ENCODE measurements at places on chromosomes 11 and 22.

DNA sequence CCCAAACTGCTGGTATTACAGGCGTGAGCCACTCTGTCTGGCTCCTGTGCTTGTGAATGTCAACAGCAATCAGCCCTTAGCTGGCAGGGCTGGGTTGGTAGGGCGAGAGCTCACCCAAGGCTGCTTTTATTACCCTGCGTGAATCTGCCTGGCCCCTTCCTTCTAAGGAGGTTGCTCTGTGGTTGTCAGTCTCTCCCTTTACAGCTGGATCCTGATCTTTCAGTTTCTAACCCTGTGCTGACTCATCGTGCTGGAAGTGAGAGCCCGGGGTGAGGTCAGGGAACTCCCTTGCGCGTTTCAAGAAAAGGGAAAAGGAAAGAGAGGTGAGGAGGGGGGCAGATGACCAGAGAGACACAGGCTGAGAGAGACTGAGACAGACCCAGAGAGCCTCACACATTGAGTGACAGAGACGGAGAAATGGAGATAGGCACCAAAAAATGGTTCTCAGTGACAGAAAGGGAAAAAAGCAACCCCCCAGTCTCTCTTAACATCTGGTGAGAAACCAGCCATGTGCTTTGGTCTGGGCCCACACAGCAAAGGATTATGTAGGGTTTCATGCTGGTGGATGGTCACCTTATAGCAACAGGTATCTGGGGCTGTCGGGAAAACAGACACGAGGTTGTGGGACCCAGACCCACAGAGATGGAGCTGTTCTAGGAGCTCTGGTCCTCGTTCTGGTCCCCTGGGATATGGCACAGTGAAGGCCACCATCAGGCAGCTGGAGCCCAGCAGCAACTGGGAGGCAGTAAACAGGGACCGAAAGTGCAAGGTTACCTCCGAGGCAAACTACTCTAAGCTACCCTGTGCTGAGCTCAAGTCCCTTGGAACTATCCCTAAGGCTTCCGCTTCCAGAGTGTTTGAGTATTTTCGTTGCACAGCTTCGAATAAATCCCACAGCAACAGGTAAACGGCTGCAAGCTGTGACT is 2.5 kb downstream of the TCN2 start:
- no peak overlapping the region for H3K4me3 ChIP-seq
- H3K27me3 ChIP-seq: no peaks in the 10 kb centered on the region
- H3K36me3 ChIP-seq: no peaks in the 10 kb centered on the region
- H3K27ac ChIP-seq: peak overlapping the region; percentile 77
- DNase-seq: no peak

GRCh38 chr11:35250621-35251020 is 111.7 kb downstream of the CD44 start:
- no peaks in the 10 kb centered on the region for H3K4me1 ChIP-seq
- no peak for DNase-seq
- H3K36me3 ChIP-seq: no peaks in the 10 kb centered on the region
- peaks cover 4% of the 10 kb centered on the region for H3K27me3 ChIP-seq
- no peak overlapping the region for H3K4me3 ChIP-seq

GRCh38 chr11:97972731-97973130 is 1048.0 kb upstream of the CNTN5 start:
- DNase-seq: no peak
- H3K4me1 ChIP-seq: no peaks in the 10 kb centered on the region
- no peak overlapping the region for H3K27ac ChIP-seq
- H3K27me3 ChIP-seq: no peaks in the 10 kb centered on the region

- H3K4me3 ChIP-seq: no peak overlapping the region
- no peaks in the 10 kb centered on the region for H3K36me3 ChIP-seq
- no peaks in the 10 kb centered on the region for H3K4me1 ChIP-seq
- DNase-seq: no peak
- no peak overlapping the region for H3K27ac ChIP-seq
- no peaks in the 10 kb centered on the region for H3K27me3 ChIP-seq
Measured at GRCh38 chr11:21948876-21949275, 244.0 kb upstream of the ANO5 start.

GRCh38 chr11:103844327-103845215 is 191.9 kb upstream of the DDI1 start:
- no peaks in the 10 kb centered on the region for H3K36me3 ChIP-seq
- H3K27ac ChIP-seq: no peak overlapping the region
- H3K27me3 ChIP-seq: no peaks in the 10 kb centered on the region
- no peak for DNase-seq
- no peaks in the 10 kb centered on the region for H3K4me1 ChIP-seq

DNA sequence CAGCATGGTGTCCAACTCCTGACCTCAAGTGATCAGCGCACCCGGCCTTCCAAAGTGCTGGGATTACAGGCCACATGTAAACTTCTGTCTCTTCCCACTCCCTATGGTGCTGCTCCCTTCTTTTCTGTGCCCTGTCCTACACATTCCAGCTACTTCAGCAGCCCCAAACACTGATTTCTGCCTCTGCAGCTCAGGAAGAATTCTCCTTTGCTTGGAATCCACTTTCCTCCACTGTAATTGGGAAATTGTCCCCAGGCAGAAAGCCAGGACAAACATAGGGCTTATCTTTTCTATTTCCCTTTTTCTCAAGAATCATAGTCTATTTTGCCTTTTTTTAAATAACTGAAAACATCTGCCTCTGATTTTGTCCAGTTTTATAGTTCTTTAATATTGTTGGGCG is 21.3 kb upstream of the DRG1 start:
- no peak overlapping the region for H3K4me3 ChIP-seq
- H3K4me1 ChIP-seq: no peaks in the 10 kb centered on the region
- no peak overlapping the region for H3K27ac ChIP-seq
- H3K27me3 ChIP-seq: no peaks in the 10 kb centered on the region
- H3K36me3 ChIP-seq: no peaks in the 10 kb centered on the region

DNA sequence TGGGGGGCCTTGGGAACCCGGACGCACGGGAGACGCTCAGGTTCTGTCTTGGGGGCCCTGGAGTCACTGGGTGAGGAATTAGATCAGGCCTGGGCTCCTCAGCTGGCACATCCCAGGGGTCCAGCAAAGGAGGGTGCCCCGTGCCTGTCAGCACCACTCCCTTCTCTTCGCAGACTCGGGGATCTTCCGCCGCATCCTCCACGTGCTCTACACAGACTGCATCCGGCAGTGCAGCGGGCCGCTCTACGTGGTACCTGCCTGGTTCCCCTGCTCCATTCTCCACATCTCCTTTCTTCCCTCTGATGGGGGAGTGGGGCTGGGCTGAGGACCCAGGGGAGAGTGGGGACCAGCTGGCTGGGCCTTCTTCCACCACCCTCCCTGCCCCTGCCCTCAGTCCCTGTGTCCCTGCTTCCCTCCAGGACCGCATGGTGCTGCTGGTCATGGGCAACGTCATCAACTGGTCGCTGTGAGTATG is 6.7 kb upstream of the TAGLN start:
- no peaks in the 10 kb centered on the region for H3K4me1 ChIP-seq
- no peak for DNase-seq
- no peaks in the 10 kb centered on the region for H3K27me3 ChIP-seq
- peaks cover 33% of the 10 kb centered on the region for H3K36me3 ChIP-seq
- no peak overlapping the region for H3K27ac ChIP-seq
- no peak overlapping the region for H3K4me3 ChIP-seq

DNA sequence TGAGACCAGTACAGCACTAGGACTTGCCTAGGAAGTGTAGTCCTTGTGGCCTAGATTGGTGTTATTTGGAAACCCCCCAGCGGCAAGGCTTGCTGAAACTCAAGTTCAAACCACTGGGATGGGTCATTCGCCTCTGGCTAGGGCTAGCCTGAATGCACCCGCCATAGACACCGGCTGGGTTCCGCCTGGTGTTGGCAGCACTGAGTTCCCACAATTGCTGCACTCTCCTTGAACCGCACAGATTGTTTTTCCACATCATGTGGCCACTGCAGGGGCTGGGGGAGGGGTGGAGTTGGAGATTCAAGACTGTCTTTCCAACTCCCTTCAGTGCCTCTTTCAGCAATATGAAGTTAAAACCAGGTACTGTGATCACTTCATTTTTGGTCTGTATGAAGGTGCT is 43.1 kb downstream of the CCDC73 start:
- no peak overlapping the region for H3K27ac ChIP-seq
- no peaks in the 10 kb centered on the region for H3K4me1 ChIP-seq
- no peak for DNase-seq
- H3K4me3 ChIP-seq: no peak overlapping the region
- H3K27me3 ChIP-seq: no peaks in the 10 kb centered on the region
- H3K36me3 ChIP-seq: no peaks in the 10 kb centered on the region

DNA sequence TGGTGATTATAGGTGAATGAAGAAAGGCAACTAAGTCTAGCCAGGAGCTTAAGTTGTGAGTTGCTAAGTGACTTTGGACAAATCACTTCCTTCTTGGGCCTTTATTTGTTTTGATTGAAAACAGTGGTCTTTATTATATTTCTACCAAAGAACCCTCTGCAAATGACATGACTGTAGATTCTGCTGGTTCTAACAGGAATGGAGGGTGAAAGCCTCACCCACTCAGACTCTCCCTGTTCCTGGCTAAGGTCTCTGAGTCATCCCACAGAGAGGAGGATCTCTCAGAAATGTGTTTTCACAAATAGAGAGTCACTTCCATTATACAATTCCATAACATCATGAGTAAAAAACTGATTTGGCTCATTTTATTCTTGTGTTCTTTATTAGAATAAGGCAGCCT is 583.9 kb upstream of the LRRC4C start:
- H3K4me1 ChIP-seq: no peaks in the 10 kb centered on the region
- no peak overlapping the region for H3K4me3 ChIP-seq

DNA sequence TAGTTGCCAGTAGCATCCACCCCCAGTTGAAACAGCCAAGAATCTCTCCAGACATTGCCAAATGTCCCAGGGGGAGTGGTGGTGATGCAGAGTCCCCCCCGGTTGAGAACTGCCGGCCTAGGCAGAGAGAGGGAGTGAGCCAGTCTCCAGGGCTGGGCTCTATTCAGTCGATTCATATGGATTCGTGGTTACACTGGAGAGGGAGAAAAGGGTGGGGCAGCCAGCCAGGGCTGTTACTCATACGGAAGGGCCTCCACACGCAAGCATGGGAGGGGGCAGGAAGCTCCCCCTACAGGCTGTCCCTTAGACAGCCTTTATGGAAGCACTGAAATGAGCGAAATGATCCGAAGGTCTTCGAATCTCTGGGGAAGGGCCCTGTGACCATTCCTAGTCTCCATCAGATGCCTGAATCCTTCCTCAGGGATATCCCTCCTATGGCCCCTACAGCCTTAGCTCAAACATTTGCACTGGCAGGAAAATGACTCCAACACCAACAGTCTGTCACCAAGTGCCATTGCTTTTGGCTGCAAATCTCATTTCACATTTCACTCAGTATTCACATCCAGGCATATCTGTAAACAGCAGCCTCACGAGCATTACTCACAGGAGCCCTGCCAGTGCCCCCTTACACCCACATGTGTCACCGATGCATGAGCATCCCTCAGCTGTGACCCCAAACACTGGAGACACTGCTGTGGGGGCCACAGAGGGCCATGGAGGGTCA is 18.4 kb upstream of the TLCD5 start:
- no peaks in the 10 kb centered on the region for H3K36me3 ChIP-seq
- H3K4me1 ChIP-seq: peaks cover 28% of the 10 kb centered on the region
- no peaks in the 10 kb centered on the region for H3K27me3 ChIP-seq
- no peak for DNase-seq

GRCh38 chr11:27698872-27699241 is 1.4 kb downstream of the BDNF start:
- H3K27ac ChIP-seq: no peak overlapping the region
- no peaks in the 10 kb centered on the region for H3K36me3 ChIP-seq
- peaks cover 21% of the 10 kb centered on the region for H3K4me1 ChIP-seq
- H3K27me3 ChIP-seq: peaks cover 14% of the 10 kb centered on the region

- H3K4me3 ChIP-seq: no peak overlapping the region
- H3K27ac ChIP-seq: no peak overlapping the region
- DNase-seq: no peak
Measured at GRCh38 chr22:25569983-25570382, 5.5 kb downstream of the GRK3 start.

GRCh38 chr22:36347094-36347493 is 40.7 kb downstream of the MYH9 start:
- peak overlapping the region; percentile 63 for H3K27ac ChIP-seq
- no peak overlapping the region for H3K4me3 ChIP-seq
- DNase-seq: no peak
- H3K4me1 ChIP-seq: peaks cover 76% of the 10 kb centered on the region
- H3K36me3 ChIP-seq: peaks cover 48% of the 10 kb centered on the region

DNA sequence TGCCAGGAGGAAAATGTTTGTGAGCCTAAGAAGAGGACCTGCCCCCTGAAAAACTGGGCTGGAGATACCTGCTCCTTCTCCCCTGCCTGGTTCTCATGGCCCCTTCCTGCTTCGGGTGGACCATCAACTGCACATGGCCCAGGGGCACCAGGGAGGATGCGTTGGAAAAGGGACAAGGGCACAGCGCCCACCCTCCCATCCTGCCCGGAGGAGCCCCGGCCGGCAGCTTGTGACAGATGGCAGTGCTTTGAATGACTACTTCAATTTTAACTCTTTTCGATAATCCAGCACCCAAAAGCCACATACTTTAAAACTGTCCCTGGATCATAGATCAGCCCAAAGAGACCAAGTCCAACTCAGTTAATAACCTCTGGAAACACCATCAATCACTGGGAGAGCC is 135.8 kb upstream of the NECTIN1 start:
- peaks cover 36% of the 10 kb centered on the region for H3K27me3 ChIP-seq
- H3K27ac ChIP-seq: no peak overlapping the region
- DNase-seq: no peak
- H3K4me1 ChIP-seq: peaks cover 34% of the 10 kb centered on the region
- H3K36me3 ChIP-seq: no peaks in the 10 kb centered on the region

DNA sequence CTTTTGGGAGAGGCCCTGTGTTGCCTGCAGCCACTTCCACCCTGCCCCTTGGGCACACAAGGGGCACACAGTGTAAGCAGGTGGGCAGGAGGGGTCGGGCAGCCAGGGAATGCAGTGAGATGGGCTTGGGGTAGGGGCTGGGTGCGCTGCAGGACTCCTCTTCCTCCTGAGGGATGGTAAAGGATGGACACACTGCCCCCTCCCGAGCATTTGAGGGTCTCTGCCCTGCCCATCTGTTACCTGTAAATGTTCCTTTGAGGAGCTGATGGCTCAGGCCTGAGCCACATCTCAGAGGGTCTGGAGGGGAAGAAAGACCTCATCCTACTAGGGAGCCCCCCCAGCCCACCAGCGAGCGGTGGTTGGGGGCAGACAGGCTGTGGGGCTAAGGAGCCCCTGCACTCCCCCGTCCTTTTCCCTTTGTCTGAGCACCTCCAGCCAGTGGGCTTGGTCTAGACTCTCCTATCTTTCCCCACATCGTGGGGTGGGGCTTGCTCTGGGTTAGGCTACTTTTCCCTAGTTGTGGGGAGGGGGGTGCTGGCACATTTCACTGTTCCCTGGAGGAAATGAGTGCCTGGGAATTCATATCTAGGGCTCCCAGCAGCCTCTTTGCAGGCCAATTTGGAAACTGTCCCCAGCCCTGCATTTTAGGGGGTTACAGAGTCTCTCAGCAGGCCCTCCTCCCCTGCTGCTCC is 1.7 kb upstream of the TSSC4 start:
- peak overlapping the region; percentile 99 for H3K27ac ChIP-seq
- no peak for DNase-seq
- H3K36me3 ChIP-seq: peaks cover 69% of the 10 kb centered on the region
- peaks cover 25% of the 10 kb centered on the region for H3K4me1 ChIP-seq
- peak overlapping the region; percentile 75 for H3K4me3 ChIP-seq

GRCh38 chr11:64856382-64857227 is 12.2 kb upstream of the CDC42BPG start:
- DNase-seq: no peak
- no peaks in the 10 kb centered on the region for H3K27me3 ChIP-seq
- H3K27ac ChIP-seq: peak overlapping the region; percentile 87
- H3K4me1 ChIP-seq: peaks cover 82% of the 10 kb centered on the region
